ENCODE measurements at places on chromosomes 13 and 19.

- no peak for DNase-seq
Measured at GRCh38 chr13:95505265-95505664, 47.3 kb upstream of the CLDN10 start.

- no peak for DNase-seq
Measured at GRCh38 chr19:45419396-45419795, 4.3 kb downstream of the ERCC1 start.

GRCh38 chr19:35509018-35509652 lies 4.3 kb downstream of the DMKN start:
- DNase-seq, result no peak

DNA sequence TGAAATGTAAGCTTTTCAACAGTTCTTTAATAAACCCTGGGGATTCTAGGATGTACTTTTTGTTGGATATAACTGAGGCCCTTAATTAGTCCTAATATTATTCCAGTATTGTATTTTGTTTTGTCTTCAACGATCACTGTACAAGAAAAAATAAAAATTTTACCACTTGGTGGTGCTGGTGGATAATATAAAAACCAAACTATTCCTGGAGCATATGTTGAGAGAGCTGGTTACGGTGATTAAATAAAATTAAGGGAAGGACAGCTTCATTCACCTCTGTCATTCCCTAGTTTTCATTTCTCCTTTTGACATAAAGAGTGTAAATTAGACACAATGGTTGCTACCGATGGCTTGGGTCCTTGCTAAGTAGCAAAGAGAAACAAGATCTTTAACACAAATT lies 598.6 kb upstream of the PCDH20 start:
- no peak for DNase-seq

DNA sequence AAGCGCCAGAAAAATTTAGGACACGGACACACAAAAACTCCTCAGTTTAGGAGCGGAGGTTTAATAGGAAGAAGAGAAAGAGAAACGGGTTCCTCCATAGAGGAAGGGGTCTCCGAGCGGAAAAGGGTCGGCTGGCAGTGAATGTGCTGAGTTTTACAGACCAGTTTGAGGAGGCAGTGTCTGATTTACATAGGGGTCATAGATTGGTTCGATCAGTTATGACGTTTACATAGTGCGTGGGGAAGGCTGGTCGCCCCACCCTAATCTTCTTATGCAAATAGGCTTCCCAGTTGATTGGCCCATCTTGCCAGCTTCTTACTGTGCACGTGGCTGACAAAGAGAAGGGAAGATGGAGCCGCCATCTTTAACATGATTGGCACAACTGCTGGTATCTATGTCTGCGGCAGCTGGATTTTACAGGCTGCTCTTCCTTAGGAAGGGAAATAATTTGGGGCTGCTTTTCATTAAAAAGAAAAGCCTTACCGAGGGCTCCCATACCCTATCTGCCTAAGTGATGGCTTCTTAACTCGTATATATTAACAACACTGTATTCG lies 1.2 kb upstream of the ZNF225 start:
- no peak for DNase-seq

GRCh38 chr13:41383386-41383785 lies 72.3 kb downstream of the NAA16 start:
- DNase-seq, result no peak

- no peak for DNase-seq
Measured at GRCh38 chr19:40705950-40706619, 10.6 kb downstream of the COQ8B start.

GRCh38 chr13:44298314-44298713 lies 75.3 kb upstream of the SERP2 start:
- DNase-seq, result no peak

DNA sequence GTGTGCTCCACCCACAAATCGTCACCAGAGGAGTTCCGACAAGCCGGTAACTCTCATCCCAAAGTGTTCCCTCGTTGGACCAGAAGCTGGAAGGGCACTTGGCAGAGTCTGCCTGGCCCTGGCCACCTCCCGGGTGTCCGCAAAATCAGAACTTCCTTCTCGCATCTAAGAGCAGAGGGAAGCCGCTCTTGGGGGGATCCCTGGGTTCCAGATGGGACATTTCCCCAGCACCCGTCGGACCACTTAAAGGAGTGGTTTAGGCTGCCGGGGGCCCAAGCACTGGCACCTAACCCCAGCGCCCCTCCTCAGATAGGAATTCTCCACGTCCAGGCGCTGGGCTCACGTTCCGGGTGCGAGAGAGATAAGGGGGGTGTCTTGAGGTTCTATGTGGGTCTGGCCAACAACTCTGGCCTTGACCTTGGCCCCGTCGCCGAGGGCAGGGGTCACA lies 857 bp upstream of the MAP2K7 start:
- DNase-seq, result no peak

- no peak for DNase-seq
Measured at GRCh38 chr13:66926200-66926850, 303.8 kb downstream of the PCDH9 start.
